ENCODE measurements at places on chromosomes 6 and 20.

DNA sequence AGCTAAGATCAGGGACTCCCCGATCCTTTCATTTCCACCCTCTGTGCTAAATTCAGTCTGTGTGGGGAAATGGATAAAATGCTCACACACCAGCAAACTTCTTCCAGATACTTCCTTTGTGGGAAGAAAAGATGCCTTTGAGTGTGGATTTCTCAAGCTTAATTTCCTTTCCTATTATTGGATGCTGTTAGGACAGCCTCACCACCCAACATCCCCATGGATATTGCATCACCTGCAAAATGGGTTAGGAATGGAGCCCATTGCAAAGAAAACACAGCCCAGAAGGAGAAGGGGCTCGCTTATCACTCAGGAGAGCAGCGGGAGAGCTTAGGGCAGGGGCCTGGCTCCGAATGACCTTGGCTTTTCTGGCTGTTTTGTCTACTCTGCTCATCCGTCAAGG, 272.2 kb downstream of the CDC5L start:
- no peak for DNase-seq

DNA sequence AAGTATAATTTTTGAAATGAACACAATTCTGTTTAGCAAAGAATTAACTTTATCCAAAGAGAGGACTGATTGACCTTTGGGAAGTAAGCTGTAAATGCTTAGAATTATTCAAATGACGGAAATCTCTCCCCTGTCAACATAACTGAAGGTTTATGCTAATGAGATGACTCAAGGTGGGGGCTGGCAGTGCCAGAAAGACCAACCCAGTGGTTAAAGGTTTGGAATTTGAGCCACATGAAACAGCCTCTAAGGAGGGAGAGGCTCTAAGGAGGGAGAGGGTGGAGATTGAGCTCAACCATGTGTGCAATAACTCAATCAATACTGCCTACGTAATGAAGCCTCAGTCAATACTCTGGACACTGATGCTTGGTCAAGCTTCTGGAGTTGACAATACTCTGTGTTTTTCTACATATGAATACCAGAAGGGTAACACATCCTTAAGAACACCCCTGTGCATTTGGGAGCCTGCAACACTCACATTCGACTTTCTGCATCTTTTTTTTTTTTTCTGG, 123.4 kb upstream of the TENT5A start:
- no peak for DNase-seq

GRCh38 chr20:62292108-62292507, 10.7 kb upstream of the ADRM1 start:
- DNase-seq: no peak

GRCh38 chr6:87375315-87375714, 30.7 kb downstream of the C6orf163 start:
- DNase-seq: no peak

DNA sequence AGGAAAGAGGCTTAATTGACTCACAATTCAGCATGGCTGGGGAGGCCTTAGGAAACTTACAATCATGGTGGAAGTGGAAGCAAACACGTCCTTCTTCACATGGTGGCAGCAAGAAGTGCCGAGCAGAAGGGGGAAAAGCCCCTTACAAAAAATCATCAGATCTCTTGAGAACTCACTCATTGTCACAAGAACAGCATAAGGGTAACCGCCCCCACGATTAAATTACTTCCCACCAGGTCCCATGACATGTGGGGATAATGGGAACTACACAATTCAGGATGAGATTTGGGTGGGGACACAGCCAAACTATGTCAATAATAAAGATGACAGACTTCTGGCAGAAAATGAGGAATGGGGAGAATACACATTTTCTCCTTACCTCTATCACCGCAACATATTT, 20.5 kb upstream of the OCSTAMP start:
- DNase-seq: no peak

DNA sequence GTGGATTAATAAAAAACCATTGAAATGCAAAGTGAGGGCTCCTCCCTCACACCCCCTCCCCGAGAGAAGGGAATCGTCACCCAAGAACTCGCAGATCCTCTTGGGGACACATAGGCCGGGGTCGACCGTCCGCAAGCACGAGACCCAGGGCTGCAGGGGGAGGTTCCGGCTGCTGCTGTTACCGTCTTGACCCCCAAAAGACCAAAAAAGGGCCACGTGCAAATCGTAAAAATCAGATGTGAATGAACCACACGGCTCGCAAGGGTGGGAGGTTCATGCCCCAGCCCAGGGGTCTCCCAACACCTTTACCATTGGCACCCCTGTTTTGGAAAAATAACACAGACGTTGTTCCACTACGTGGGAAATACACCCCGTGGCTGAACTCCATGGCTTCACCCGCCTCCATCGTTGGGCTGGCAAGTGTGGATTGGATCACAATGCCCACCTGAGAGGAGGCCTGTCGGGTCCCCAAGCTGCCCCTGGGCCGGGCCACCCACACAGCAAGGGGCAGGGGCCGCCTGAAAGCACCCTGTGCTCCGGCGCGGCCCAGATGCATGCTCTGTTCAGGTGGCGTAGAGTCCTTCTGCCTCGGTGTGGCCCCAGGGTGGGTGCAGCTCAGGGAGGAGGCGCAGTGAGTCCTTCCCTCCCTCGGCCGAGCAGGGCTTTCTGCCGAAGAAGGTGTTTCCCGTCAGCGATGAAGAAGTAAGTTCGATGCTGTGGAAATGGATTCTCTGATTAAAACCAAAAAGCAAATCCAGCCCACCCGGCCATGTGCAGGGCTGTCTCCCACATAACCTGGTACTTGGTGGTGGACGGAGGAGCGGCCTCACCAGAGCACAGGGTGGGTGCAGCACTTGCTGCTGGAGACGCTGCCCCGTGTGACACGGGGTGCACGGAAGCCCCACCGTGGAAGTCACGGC, 85.0 kb downstream of the YTHDF1 start:
- DNase-seq: no peak

GRCh38 chr6:31919624-31920303, 7.8 kb upstream of the C2 start:
- no peak for DNase-seq

DNA sequence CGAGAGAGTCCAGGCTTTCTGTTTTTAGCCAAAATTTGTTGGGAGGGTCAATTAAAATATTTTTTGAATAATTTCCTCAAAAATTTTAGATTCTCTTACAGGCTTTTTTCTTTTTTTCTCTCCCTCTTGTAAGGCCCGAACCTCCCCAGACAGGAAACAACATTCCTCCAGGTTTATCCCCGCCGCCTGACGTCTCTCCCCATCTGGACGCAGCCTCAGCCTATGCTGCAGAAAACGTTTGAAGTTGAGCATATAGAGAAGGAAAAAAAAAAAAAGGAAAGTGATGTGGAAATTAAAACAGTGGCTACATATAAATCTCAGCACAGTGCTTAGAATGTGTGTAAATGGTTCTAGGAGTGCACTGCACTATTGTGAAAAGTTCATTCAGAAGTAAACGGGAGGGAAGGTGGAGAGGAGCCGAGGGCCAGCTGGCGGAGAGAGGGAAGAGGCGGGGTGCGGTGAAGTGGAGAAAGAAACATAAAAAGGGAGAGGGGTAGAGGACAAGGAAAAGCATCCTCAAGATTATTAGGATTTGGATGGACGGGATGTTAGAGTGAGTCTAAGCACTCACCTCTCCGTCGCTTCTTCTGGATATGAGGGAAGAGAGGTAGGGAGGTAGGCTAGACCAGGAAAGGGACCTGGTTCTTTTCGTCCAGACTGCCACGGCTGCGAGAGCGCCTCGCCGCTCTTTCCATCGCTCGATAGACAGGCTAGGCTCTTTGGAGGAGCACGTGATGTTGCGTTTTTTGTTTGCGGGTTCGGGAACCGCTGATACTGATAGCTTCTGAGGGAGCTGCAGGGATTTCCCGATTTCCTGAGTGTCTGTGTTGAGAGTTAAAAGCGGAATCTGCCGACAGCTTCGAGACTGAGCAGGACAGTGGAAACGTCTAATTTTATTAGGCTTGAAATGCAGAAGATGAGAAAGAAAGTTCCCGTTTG, 98.7 kb downstream of the TRIM27 start:
- DNase-seq: no peak

DNA sequence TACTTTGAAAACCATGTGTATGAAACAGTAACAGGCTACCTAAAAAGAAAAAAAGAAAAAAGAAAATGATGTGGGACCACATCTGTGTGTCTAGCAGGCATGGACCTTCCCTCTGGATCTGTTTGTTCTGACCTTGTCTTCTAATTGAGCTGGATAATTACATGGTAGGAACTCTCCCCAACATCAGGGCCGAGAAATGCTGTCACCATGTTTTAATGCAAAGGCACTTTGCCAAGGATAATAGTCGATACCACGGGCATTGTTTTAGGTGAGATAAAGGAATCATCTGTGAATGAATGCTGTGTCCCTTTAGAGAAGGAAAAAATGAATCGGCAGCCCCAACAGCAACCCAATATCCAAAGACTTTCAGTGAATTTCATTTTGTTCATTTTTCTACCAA, 149.1 kb downstream of the ZDHHC14 start:
- DNase-seq: no peak

GRCh38 chr20:58511861-58512260, 3.3 kb downstream of the APCDD1L start:
- no peak for DNase-seq

- DNase-seq: no peak
Measured at GRCh38 chr6:73796881-73797280, 100.9 kb downstream of the CD109 start.

DNA sequence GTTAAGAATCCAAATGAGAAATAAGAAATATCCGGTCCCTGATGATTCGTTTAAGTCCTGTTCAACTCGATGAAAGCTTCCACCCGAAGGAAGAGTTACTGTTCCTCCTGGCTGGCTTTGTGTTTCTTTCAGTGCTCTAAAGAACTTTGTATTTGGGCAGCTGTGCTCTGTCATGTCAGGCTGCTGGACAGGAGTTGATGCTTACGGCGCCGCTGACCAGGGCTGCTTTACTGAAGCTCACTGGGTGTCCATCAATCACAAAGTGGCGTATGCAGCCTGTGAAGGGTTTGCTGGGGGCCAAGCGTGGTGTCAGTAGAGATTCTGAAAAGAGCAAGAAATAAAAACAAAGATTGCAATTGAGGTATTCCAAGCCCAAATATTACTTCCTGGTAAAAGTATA, 21.9 kb downstream of the FAM229B start:
- DNase-seq: no peak

- DNase-seq: no peak
Measured at GRCh38 chr6:148831064-148831463, 84.2 kb downstream of the UST start.

DNA sequence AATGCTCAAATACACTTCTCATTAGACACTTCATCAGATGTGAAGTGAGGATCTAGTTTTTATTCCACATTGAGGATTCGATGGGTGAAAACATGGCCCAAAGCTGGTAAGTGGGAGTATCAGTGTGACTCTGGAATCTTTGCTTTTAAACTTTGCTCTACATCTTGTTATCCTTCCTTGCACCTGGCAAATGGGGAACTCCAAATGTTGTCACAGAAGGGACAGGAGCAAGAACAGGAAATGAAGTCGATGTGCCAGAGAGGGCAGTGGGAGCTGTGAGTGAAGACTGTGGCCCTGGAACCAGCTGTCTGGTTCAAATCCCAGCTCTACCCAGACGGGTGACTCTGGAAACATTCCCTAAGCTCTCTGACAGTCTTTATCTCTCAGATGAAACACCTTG, 86.7 kb upstream of the AGPAT4 start:
- DNase-seq: no peak

DNA sequence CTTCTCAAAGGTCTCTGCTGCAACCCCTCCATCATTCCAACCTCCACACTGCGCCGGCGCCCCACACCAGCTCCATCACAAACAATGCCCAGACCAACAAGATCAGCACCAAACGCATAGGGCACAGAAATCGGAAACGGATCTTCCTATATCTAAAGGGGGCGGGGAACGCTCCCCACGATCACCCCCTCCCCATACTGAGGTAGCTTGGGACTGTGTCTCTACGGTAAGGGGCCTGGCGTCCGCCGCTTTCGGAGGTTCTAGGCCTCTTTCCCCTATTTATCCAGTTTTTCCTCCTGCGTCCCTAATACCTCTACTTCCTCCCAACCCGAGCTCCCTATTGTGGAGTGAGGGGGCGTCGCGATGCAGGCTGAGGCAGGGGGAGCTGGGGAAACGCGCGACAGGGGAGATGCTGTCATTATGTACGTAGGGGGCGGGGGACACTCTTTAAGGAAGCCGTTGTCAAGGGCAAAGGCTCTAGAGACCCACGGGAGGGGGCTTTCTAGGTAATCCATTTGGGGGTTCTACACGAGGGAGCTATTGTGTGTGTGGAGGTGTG, 909 bp downstream of the DNAAF9 start:
- no peak for DNase-seq

DNA sequence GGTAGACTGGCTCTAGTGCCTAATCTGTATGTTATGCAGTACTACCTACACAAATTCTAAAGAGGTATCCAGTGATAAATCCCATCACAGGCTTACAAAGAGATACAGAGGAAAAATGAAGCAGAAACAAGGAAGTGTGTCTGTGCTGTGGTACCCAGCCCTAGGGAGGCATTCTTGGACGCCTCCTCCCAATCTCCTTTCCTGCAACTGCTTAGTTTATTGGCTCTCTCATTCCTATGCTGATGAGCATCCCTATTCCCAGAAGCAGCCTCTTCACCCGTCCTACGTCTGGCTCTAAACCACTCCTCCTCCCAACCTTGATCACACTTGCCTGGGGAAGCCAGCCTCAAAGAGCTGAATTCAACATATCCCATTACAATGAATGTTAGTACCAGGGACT, 34.5 kb upstream of the TGM6 start:
- no peak for DNase-seq

DNA sequence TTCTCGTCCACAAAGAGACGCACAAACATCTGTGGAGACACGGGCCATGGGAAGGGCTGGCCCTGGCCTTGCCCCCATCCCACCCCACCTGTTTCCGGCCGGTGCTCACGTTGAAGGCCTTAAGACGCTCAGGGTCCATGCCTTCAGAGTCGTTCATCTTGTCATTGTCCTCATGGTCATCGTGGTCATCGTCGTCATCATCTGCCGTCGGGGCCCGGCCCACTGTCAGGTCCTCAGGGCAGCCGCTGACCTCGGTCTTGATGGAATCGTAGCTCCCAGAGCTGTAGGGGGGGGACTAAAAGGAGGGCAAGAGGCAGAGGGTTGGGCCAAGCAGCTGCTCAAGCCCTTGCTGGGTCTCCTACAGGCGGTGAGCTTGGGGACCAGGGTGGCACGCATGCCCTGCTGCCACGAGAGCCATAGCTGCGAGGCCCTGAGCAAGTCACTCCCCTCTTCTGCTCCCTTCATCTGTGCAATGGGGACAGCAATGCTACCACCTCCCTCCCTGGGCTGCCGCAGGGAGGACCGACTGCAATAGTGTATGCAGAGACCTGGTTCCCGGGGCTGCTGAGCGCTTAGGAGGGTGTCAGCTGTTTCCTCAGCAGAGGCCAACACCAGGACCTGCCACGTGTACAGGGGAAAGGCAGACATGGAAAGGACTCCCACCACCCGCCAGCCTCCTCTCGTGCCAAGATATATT, 95.5 kb downstream of the ASXL1 start:
- DNase-seq: no peak

- DNase-seq: no peak
Measured at GRCh38 chr20:41433203-41433602, 66.6 kb upstream of the EMILIN3 start.

DNA sequence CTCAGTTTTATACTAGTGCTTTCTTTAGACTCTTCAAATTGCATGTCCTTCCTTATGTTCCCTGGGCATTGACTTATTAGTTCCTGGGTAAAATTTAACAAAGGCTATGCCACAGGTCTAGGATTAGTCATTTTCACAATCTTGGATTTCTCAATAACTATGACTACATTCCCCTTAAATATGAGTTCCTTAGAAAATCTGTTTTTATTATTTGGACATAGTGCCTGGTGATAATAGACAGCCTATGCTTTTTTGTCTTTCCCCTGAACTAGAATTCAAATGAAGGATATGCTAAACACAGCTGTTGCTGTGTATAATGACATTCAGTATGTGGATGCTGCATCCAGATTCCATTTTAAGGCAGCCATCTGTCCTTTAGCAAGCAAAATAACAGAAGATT, 1252.8 kb upstream of the GJE1 start:
- DNase-seq: peak; percentile 59

Data from ACHN (cell line).